Stimulated activated CD8-positive, alpha-beta memory T cell treated with anti-CD3 and anti-CD28 coated beads, Interleukin-12 subunit alpha, Interleukin-12 subunit beta, amount 100 ng/mL, for 1 hour (primary cell): ENCODE measurements at places on chromosomes 5 and 9.

- no peak for DNase-seq
These were observed 1.3 kb downstream of the HINT2 start for GRCh38 chr9:35813434-35814105.

DNA sequence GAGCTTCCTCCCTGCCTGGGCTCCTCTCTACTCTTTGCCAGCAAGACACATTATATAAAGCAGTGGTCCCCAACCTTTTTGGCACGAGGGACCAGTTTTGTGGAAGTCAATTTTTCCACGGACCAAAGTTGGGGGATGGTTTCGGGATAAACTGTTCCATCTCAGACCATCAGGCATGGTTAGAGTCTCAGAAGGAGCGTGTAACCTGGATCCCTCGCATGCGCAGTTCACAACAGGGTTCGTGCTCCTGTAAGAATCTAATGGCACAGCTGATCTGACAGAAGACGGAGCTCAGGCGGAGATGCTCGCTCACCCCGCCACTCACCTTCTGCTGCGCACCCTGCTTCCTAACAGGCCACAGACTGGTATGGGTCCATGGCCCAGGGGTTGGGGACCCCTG is 142.8 kb downstream of the LIFR start:
- DNase-seq = no peak

DNA sequence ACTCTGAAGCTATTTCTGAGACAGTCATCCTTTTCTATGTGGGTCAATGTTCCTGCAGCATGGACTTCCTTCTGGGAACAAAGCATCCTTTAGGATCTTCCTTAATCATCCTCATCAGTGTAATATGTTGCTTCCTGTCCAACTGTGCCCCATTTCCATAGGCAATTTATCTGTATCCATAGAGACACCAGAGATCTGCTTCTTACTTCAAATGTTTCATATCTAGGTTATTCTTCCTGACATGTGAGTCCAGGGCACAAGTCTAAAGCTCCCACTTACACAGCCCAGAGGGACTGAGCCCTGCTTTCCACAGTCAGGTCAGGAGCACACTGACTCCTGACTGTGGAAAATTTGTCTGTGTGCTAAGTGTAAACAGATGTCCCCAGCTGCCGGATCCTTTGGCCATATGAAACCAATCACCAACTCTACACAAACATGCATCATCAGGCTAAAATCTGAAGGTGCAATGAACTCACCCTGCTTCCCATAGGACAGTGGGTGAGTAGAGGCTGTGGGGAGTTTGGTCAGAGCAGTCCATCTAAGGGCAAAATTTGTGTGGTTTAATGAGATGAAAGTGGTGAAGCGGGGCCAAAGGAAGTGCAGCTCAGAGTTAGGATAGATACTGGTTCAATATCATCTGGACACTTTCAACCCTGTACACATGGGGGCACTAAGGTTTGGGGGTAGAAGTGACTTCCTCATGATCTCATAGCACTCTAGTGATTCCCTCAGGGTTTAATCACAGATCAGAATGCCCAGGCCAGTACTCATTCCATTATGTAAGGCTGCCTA is 85.2 kb upstream of the TNC start:
- no peak for DNase-seq

GRCh38 chr5:169301986-169302385 is 1.0 kb upstream of the SLIT3 start:
- DNase-seq = no peak

DNA sequence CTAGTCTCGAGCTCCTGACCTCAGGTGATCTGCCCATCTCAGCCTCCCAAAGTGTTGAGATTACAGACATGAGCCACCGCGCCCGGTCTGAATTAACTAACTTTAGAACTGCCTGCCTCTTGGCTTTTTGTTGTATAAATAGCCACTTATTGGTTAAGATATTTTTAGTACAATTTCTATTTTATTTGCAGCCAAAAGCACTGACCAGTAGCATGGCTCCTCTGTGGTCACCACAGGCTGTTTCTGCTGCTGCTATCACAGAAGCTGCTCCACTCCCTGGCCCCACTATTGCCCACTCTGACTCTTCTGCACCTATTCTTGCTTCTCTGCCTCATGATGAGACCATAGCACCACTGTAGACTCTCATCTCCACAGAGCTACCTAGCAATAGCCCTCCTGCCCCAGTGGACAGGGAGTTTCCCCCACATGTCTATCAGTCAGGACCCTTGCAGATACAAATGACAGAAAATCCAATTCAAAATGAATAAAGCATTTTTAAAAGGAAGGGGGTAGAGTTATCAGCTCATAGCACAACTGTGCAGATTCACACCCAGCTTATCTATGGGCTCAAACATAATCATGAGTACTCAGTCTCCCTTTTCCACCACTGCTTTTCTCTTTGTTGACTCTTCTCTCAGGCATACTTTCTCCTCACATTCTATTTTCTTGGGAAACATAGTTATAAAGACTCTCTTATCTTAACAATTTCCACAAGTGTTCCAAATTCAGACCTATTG is 151.8 kb upstream of the EPB41L4A start:
- DNase-seq = no peak

DNA sequence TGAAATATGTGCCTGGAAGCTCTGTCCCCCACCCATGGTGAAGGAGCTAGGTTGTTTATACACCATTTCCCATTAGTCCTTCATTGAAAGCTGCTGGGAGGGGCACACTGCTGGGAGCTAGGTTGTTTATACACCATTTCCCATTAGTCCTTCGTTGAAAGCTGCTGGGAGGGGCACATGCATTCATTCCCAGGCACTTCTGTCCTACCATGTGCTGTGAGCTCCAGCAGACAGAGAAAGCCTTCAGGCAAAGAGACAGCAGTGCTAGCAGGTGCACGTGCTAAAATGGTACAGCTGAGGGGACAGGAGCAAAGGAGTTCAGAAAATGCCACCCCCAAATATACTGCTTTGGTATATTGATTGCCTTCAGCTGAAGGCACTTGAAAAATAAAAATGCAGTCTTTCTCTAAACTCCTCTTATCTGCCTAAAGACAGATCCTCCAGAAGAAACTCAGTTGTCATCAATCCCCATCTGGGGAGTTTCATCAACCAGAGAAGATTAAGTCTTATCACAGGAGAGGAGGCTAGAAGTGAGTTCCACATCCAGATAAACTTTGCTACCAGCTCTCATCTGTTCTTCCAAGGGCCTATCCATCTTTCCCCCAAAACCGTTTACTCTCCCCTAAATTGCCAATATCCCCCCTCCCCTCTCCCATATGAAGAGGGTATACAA is 27.7 kb upstream of the DAPK1 start:
- DNase-seq = no peak

- DNase-seq = no peak
These were observed 59.4 kb downstream of the IL6ST start for GRCh38 chr5:55935371-55935770.

DNA sequence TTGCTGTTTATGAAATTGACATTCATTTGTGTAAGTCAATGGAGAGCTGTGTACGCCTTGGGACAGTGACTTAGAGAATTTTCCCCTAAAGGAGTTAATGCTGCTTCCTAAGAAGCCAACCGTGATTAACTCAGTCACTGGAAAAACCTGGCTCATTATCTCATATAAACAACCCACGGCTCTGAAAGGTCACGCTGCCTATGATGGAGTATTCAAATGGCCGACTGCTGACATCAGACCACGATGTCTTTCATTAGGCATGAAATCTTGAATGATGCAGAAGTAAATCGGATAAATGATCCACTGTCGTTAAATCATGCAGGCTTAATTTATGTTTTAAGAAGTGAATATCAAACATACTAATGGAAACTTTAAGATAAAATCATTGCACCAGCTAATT is 603.7 kb downstream of the RAB3C start:
- no peak for DNase-seq

- DNase-seq = no peak
These were observed 21.7 kb downstream of the ALG2 start for GRCh38 chr9:99199938-99200539.

- no peak for DNase-seq
These were observed 217.5 kb upstream of the SGCD start for GRCh38 chr5:156109317-156110023.

- DNase-seq = no peak
These were observed 152.5 kb downstream of the INSYN2B start for GRCh38 chr5:169827769-169828168.

DNA sequence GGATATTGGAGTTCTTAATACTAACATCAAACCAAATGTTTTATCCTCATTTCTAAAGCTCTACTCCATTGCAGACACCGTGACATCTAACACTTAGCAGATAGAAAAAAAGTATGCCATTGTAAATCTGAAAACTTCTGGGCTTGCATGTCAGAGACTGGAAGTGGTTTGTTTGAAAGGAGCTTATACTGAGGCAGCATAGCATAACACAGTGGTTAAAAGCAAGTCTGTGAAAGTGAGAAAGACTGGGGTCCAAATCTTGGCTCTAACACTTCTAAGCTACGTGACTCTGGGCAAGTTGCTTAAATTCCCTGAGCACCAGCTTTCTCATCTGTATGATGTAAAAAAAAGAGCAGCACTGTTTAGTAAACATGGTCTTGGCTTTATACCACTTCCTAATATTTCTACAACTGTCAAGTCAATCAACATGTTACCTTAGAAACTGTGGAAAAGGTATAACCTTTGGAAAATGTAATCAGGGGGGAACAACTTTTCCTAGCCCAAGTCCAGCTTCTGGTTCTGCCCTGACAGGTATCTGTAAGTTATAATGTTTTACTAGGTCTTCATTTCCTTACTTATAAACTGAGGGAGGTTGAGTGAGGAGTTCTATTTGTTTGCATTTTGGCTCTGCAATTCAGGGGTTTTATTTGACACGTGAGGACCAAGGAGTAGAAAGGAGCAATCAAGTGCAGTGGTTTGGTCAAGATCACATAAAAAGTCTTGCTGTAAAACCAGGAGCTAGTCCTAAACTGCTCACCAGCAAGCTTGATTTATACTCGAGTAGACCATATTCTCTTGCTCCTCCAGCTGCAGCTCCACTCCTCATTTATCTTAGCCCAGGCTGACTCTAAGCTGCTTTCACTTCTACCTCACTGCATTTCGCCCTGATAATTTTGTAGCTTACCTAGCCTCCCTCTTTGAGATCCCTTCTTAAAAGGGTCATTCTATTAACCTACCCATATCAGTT is 541.0 kb downstream of the RAB3C start:
- no peak for DNase-seq

GRCh38 chr5:4511996-4512656 is 628.0 kb upstream of the ADAMTS16 start:
- no peak for DNase-seq

- DNase-seq = no peak
These were observed 158.1 kb upstream of the NREP start for GRCh38 chr5:111914966-111915636.

DNA sequence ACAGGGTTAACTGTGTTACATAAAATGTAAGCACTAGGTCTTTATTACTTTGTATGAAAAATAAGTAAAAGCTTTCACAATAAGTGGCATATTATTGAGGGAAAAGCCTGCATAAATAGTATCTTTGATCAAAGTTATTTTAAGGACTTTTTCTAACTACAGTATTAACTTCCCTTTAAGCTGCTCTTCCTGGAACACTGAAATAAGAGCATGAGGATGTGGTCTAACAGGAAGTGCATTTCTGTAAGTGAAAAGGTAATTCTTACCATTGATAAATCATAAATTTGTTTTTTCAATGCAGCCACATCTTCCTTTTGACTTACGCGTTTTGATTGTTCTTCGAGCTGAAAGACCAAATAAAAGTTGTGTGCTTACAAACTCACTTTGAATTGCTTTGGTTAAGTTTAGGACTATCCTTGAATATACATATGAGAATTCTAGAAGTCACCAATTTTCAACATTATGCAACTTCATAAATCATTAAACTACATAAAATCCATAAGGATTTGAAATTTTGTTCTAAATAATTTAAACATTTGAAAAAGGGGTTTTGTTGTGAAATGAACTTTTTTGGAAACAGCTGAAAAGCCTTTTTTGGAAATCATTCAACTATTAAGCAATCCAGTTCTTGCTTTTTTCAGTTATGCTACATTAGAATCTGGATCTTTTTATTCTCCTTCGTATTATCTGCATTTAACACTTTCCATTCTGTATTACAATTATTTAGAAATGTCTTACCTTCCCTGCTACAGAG is 50.6 kb downstream of the RASEF start:
- DNase-seq = no peak

GRCh38 chr9:100222674-100223073 is 123.6 kb downstream of the INVS start:
- no peak for DNase-seq

- no peak for DNase-seq
These were observed 443.4 kb downstream of the ANXA1 start for GRCh38 chr9:73595036-73595545.

- DNase-seq = no peak
These were observed 293.7 kb downstream of the KIF4B start for GRCh38 chr5:155307229-155307628.

DNA sequence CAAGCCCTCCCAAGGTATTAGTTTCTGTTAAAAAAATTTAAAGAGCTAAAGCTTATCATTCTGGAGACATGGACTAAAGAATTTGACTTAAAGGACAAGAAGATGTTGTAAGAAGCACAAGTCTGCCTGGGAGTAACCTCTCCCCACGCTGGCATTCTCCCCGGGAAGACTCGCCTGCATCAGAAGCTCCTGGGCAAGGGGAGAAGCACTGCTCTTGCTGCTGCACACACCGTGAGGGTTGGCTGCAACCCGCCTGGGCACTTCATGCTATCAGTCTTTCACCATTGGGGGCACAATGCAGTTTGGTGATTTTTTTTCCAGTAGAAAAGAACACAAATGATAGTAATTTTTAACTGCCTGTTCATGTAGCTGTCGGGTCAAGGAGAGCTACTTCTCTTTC is 192.5 kb upstream of the PANK3 start:
- DNase-seq = no peak

DNA sequence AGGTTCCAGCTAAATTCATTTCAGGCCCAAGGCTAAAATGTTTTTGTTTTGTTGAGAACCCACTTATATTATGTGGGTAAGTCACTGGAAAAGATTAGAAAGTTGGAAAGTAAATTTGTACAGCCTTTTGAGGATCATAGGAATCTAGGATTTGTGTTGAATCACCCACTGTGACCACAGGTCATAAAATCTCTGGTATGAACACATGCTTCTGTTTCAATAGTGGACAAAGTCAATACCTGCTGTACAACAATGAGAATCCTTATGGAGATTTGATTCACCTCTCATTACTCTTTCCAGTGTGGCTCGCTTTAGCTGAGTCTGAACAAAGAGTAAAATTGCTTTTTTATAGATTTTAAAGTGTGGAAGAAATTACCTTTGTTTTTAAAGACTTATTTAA is 369.5 kb downstream of the TMEM167A start:
- DNase-seq = no peak

DNA sequence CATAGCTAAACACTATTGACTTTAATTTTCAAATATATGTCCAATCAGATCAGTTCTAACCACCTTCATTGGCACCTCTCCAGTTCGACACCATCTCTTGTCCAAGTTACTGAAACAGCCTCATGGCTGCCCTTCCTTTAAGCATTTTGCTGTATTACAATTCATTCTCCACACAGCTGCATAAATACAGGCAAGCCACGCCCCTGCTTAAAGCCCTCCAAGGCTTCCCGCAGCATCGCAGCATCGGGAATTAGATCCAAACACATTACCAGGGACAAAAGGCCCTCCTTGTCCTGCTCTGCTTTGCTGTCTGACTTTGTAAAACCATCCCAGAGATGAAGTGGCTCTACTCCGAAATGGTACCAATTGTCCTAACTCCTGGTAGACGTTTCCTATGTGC is 75.1 kb upstream of the RAI14 start:
- DNase-seq = no peak
